ENCODE measurements at places on chromosomes 16 and 17.

- no peak for DNase-seq
Measured at GRCh38 chr17:7499161-7499560, 15.0 kb downstream of the POLR2A start.

DNA sequence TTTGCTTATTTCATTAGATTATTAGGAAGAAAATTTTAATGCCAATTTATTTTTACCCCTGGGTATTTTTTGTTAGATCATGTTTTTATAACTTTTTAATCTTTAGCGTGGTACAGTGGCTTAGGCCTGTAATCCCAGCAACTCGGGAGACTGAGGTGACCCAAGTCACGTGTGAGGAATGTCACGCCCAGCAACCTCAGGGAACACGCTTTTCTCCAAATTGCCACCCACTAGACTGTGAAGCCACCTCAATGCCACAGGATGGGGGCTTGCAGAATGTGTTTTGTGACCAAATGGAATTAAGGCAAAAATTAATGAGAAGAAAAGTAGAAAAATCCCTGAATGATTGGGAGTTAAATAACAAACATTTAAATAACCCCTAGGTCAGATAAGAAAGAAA is 141.8 kb downstream of the LAT start:
- DNase-seq: no peak

DNA sequence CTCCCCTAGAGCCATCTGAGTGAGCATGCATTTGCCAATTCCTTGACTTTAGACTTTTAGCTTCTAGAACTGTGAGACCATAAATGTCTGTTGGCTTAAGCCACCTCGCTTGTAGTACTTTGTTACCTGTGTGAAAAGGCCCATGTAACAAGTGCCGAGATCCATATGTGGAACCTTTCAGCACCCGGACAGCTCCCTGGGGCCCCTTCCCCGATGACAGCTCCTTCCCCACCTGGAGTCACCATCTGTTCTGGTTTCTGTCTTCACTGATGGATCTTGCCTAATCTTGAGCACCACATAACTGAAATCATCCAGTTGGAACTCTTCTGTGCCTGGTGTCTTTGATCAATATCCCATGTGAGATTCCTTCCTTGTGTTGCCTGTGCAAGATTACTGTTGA is 78.9 kb upstream of the EEF2KMT start:
- DNase-seq: no peak

- peak; percentile 16 for DNase-seq
Measured at GRCh38 chr17:18860161-18860972, 2.4 kb downstream of the PRPSAP2 start.

GRCh38 chr16:85605912-85606841 is 6.9 kb upstream of the GSE1 start:
- DNase-seq: no peak

GRCh38 chr17:45146890-45147580 is 1.2 kb upstream of the HEXIM1 start:
- DNase-seq: no peak

- no peak for DNase-seq
Measured at GRCh38 chr16:82701442-82701955, 74.7 kb downstream of the CDH13 start.

- no peak for DNase-seq
Measured at GRCh38 chr17:14361945-14362508, 61.1 kb downstream of the HS3ST3B1 start.

GRCh38 chr16:57738844-57739243 is 3.3 kb downstream of the KATNB1 start:
- DNase-seq: no peak

DNA sequence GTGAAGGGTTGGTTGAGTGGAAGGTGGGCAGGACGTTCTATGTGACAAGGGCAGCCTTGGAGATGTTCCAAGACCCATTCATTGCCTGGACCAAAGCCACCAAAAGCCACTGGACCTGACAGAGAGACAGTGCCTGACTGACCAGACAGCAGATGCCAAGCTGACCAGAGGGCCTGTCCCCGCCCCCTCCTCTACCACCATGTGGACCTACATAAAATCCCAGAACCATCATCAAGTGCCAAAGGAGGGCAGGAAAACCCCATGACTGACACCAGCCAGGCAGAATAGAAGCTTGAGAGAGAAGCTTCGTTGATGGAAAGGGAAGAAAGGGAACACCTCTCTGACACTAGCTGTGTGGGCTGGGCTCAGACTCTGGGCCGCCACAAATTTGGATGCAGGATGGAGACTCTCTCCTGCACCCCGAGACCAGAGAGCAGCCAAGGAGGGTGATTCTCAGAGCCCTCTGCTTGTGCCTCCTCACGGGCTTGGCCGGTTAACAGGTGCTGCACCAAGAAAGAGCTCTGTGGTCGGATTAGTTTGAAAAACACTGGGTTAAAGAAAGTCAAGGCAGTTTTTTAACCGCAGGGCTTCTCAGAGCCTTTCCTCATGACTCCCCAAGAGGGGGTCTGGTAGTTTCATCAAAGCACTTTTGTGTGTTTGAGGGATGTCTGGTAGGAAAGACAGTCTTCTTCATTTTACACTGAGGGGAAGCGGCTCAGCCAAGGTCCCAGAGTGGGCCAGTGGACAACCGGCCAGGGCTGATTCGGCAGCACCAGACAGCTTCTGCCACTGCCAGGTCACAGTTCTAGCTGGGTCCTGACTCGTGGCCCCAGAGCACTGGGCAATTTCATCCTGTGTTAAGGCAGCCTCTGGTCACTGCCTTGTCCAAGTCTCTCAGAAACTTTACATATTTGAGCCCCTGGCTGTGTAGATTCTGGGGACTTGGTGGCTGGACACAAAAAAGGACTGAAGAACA is 1.7 kb downstream of the TNFRSF13B start:
- DNase-seq: no peak
